Astrocyte (in vitro differentiated cells and primary cell): ENCODE measurements at places on chromosomes 11 and 22.

DNA sequence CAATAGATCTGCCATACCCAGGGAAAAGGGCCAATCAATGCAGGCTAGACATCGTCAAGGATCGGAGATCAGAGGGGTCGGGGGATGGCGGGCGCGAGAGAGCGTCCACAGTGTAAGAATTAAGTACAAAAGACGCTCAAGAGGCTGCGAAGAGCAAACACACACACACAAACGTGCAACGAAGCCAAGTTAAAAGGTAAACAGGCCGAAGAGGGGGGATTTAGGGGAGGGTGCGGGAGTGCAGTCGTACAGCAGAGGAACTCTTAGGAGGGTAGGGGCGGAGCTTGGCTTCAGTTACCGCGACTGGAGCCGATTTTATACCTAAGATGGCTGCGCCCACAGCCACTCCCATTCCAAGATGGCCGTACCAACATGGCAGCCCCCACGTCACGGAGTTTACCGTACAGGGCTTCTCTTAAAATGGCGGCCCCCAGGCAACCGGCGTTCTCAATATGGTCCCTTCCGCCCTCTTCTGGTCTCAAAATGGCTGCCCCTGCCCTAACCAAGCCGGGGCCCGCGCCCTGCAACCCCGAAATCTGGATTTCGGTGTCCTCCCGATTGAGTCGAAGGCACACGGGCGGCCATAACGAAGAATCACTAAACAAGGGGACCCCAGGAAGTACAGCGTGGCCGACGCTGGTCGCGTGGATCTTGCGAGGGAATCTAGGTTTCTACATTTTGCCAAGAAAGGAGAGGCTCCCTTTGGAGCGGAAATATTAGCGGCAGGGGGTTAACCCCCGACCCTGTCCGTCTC, 1.9 kb downstream of the GNG3 start:
- peak; percentile 92 for DNase-seq

DNA sequence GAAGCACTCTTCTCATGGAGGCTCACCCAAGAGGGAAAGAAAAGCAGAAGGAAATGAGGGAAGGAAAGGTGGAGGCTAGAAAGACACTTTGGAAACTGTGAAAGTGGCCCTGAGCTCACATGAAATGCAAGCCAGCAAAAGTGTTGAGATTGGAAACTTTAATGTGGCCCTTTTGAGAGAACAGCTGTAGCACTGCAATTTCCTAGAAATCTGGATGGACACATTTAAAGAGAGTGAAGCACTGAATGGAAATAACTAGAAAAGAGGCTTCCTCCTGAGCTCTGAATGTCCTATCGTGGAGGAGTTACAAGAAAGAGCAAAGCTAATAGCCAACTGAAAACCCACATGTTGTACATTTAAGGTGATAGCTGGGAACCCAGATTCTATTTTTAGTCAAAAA, 56.0 kb downstream of the LIF start:
- DNase-seq = no peak

DNA sequence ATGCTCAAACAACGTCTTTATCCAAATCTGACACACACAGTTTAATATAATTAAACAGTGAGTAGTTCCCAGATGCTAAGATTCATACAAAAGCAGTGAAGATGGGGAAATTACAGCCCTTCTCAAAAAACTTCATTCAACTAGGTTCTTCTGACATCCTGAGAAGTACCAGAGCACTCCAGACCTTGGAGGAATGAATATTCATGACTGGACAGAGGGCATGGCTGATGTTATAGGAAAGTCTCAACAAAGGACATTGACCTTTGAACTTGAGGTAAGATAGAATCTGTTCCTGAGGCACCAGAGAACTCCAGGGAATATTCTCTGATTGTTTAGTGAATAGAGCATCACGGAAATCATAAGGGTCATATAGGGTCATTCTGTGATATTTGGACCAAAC, 106.4 kb upstream of the SLC5A12 start:
- DNase-seq = no peak

- no peak for DNase-seq
Measured at GRCh38 chr11:74232311-74232950, 61.3 kb downstream of the PPME1 start.

GRCh38 chr11:55658608-55659007, 3.4 kb upstream of the OR4C6 start:
- DNase-seq = no peak
